T-helper 1 cell (primary cell): ENCODE measurements at places on chromosomes 5 and 9.

- no peak for DNase-seq
Measured at GRCh38 chr5:164119806-164120447, 614.5 kb downstream of the MAT2B start.

- DNase-seq, result no peak
Measured at GRCh38 chr9:94948567-94949235, 222.2 kb downstream of the AOPEP start.

- DNase-seq, result no peak
Measured at GRCh38 chr5:10741661-10742060, 19.4 kb downstream of the DAP start.

DNA sequence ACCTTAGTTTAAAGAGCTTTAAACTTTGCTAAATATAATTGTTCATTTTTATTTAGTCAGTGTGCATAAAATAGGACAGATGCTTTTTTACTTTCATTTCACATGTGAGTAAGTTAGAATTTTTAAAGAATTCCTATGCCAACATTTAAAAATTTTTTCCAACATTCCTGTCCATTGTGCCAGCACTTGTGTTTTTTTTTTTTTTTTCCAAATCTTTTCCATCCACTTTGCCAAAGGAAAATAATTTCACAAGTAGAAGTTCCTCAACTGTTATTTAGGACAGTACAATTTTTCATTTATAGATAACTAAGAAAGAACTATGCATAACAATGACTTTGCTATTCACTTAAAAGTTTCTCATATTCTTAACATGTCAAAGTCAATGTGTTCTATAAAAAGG lies 189.5 kb downstream of the ADAMTS6 start:
- DNase-seq, result no peak

- no peak for DNase-seq
Measured at GRCh38 chr9:34518110-34518616, 4.6 kb downstream of the ENHO start.

GRCh38 chr5:7015586-7016256 lies 302.5 kb downstream of the TENT4A start:
- no peak for DNase-seq

GRCh38 chr5:61362796-61363368 lies 30.8 kb downstream of the ZSWIM6 start:
- no peak for DNase-seq

- DNase-seq, result no peak
Measured at GRCh38 chr5:142305211-142305610, 19.6 kb downstream of the SPRY4 start.

GRCh38 chr9:13358128-13358527 lies 78.6 kb upstream of the MPDZ start:
- no peak for DNase-seq

- no peak for DNase-seq
Measured at GRCh38 chr5:143525176-143525575, 121.7 kb upstream of the NR3C1 start.

GRCh38 chr9:136481558-136481957 lies 1.3 kb downstream of the SEC16A start:
- no peak for DNase-seq

- no peak for DNase-seq
Measured at GRCh38 chr5:54361691-54362411, 51.5 kb upstream of the ARL15 start.

DNA sequence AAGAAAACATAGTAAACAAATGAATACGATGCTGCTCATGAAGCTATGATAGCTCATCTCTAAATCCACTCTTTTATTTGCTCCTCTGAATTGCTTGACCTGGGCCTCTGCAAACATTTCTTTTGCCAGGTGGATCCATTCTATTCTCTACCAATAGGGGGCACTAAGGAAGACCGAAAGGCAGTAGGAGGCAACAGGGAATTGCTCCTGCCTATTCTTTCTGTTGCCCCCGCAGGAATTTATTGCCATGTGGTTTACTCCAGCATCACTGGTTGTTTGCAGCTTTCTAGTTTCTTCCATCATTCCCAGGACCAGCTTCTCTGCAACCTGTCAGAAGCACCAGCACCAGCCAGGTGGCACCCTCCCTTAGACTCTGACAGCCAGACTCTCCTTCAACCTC lies 5.3 kb downstream of the GAPT start:
- no peak for DNase-seq

DNA sequence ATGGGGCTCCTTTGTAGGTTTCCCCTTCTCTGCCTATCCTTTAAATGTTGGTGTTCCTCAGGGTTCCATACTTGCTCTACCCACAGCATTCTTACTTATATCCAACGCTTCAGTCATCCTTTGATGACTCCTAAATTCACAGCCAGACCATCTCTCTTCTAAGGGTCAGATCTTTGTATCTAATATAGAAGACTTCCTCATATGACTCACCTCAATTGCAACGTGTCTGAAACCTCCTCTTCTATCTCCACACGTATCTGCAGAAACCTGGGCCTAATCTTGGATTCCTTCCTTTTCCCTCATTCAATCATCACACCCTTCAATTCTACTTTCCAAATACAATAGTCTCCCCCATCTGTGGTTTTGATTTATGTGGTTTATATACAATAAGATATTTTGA lies 68.3 kb downstream of the HMGCR start:
- DNase-seq, result no peak

- no peak for DNase-seq
Measured at GRCh38 chr5:163565492-163565891, 60.1 kb downstream of the MAT2B start.
